ENCODE measurements at places on chromosomes 16 and 17.

- no peak for DNase-seq
Measured at GRCh38 chr17:80025140-80025539, 10.5 kb downstream of the TBC1D16 start.

GRCh38 chr17:66829386-66829864 is 5.5 kb upstream of the CACNG5 start:
- DNase-seq: peak; percentile 28

GRCh38 chr17:70242781-70243437 is 73.6 kb downstream of the KCNJ2 start:
- no peak for DNase-seq

GRCh38 chr16:17343728-17344127 is 127.0 kb downstream of the XYLT1 start:
- no peak for DNase-seq

- DNase-seq: no peak
Measured at GRCh38 chr17:81706757-81707624, 3.8 kb downstream of the MRPL12 start.

GRCh38 chr16:83743720-83744119 is 64.1 kb upstream of the HSBP1 start:
- no peak for DNase-seq

- DNase-seq: no peak
Measured at GRCh38 chr17:51954232-51954765, 204.2 kb downstream of the CA10 start.

GRCh38 chr17:16932611-16933010 is 39.3 kb downstream of the TNFRSF13B start:
- no peak for DNase-seq

- no peak for DNase-seq
Measured at GRCh38 chr17:62780269-62780668, 27.8 kb downstream of the MARCHF10 start.

- DNase-seq: no peak
Measured at GRCh38 chr16:89629827-89630610, 16.6 kb downstream of the DPEP1 start.

GRCh38 chr17:38457577-38458371 is 29.5 kb downstream of the ARHGAP23 start:
- no peak for DNase-seq

DNA sequence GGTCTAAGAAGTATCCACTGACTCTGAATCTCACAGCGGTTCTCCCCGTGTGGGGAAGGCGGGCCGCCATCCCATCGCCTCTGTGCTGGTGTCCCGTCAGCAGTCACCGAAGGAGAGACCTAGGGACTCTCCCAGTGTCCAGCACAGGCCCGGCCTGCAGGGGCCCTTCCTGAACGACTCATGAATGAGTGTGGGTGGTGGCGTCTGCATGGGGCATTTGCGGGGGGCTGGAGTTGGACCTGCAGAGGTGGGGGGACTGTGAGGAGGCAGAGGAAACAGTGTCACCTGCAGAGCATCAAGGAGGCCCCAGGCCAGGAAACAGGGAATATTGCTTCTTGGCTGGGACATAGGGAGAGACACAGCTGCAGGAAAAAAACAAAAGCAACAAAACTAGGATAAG is 10.3 kb downstream of the KCNG4 start:
- DNase-seq: no peak

GRCh38 chr17:43618276-43618675 is 43.4 kb downstream of the MEOX1 start:
- DNase-seq: no peak

GRCh38 chr16:89090669-89091426 is 2.8 kb upstream of the ACSF3 start:
- DNase-seq: no peak

DNA sequence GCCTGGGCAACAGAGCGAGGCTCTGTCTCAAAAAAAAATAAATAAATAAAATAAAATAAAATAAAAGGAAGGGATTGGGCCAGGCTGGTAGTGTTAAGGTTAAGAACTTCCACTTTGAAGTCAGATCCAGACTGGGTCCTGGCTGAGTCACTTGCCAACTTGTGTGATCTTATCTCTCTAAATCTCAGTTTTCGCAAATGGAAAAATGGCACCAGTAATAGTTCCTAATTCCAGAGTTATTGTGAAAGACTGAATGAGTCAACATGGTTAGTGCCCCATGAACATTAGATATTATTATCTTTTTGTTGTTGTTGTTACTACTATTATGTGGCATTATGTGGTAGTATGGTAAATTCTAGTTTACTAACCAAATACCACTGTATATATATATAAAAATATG is 188.0 kb upstream of the AXIN2 start:
- no peak for DNase-seq

- DNase-seq: no peak
Measured at GRCh38 chr16:67229906-67230808, 3.2 kb downstream of the TMEM208 start.

GRCh38 chr16:354971-355461 is 2.5 kb upstream of the AXIN1 start:
- DNase-seq: no peak

GRCh38 chr17:81287152-81287551 is 8.0 kb downstream of the SLC38A10 start:
- DNase-seq: no peak

- no peak for DNase-seq
Measured at GRCh38 chr16:30533146-30533522, 1.5 kb downstream of the ZNF747 start.

DNA sequence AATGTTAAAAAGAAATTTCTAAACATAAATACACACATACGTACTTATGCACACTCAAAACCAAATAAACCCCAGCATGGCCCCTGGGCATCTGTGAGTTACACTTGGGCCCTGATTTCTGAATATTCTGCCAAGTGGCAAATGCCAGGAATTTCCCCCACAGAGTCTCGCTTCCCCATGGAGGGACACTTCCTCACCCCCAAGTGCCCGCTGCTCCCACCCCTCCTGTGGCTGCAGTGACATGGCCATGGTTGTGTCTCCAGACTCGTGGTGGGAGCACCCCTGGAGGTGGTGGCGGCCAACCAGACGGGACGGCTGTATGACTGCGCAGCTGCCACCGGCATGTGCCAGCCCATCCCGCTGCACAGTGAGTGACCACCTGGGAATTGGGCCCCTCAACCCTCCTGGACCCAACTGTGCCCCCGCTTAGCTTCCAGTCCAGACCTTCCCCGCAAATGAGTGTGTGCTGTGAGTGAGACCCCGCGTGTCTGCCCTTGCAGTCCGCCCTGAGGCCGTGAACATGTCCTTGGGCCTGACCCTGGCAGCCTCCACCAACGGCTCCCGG is 4.0 kb downstream of the ITGAD start:
- DNase-seq: no peak

DNA sequence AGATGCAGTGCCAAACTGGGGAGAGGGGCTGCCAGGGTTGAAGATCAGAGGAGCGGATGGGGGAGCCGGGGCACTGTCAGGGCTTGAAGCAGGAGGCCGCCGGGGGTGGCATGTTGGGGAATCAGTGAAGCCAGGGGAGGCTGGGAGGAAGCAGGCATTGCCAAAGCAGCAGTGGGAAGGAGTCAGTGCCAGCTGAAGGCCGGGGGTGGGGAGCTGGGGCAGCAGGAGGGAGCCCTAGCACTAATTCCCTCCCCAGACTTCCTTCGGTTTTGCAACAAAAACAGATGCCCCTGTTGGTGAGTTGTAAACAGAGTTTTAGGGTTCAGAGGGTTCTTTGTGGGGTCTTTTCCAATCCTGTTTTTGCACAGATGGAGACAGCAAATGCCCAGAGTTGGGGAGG is 10.9 kb upstream of the TAC4 start:
- DNase-seq: no peak

GRCh38 chr17:2694381-2695242 is 17.0 kb downstream of the CLUH start:
- no peak for DNase-seq

- DNase-seq: no peak
Measured at GRCh38 chr16:79329166-79329521, 271.4 kb downstream of the MAF start.

DNA sequence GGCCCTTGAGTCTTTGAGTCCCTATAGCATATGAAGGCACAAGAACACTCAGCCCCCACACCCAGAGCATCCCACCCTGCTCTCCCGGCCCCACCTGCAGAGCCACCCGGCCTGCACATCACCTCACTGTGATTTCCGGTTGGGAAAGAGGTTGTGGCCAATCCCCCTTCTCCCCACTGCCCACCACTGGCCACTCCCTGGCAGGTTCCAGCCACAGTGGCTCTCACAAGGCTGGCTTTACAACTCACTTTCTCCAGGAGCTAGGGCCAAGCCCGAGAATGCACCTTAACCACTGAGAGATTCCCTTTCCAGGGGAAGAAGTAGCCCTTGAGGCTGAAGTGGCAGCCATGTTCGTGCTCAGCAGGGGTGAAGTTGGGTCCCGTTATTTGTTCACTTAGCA is 123.9 kb downstream of the C16orf78 start:
- no peak for DNase-seq

GRCh38 chr16:28067604-28068379 is 4.3 kb upstream of the GSG1L start:
- no peak for DNase-seq

DNA sequence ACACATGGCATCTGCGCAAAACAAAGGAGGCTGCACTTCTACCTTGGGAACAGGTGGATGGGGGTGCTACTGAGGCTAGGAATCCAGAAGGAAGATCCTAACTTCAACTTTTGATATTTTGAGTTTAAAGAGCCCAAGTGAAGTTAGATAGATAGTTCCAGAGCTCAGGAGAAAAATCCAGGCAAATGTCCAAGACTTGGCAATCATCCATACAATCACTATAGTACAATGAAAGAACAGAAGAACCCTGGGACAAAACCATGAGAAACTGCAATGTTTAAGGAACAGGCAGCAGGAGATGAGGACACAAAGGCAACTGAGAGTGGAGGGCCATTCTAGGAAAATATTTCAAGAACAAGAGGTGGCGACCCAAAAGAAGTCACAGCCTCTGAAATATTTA is 12.4 kb downstream of the CDYL2 start:
- DNase-seq: no peak

- DNase-seq: no peak
Measured at GRCh38 chr16:24841291-24841690, 4.5 kb upstream of the SLC5A11 start.

- DNase-seq: no peak
Measured at GRCh38 chr17:10019941-10020451, 114.9 kb upstream of the RCVRN start.

DNA sequence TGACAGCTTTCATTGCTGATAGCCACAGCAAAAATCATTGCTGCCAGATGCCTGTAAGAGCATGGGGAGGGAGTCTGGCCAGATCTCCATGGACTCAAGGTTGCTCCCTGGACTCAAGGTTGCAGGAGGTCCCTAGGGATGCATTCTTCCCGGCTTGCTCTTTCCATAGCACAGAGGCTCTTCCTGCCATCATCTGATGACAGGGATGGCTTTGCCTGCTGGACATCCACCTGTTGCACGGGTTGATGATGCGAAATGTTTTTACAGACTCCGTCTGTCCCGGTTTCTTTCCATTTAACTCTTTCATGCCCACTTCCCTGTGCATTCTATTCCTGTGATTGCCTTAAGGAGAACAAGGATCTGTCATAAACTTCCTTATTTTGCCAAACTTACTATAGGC is 115.6 kb upstream of the HSBP1 start:
- DNase-seq: no peak
